ENCODE measurements at places on chromosomes 13 and 19. TPM values are rescaled to one million over a fixed set of nuclear protein-coding genes. Genes with fewer than 3 reads are reported as not detected.

DNA sequence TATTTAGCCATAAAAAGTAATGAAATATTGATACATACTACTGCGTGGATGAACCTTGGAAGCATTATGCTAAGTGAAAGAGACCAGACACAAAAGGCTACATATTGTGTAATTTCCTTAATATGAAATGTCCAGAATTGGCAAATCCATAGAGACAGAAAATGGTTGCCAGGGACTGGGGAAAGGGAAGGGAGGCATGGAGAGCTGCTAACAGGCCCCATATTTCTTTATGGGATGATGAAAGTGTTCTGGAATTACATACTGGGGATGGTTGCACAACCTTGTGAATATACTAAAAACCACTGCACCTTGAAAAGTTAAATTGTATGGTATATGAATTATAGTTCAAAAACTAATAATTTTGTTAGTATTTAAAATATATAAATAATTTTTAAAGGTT is 3.6 kb downstream of the IFT88 start:
- DNase-seq = no peak

DNA sequence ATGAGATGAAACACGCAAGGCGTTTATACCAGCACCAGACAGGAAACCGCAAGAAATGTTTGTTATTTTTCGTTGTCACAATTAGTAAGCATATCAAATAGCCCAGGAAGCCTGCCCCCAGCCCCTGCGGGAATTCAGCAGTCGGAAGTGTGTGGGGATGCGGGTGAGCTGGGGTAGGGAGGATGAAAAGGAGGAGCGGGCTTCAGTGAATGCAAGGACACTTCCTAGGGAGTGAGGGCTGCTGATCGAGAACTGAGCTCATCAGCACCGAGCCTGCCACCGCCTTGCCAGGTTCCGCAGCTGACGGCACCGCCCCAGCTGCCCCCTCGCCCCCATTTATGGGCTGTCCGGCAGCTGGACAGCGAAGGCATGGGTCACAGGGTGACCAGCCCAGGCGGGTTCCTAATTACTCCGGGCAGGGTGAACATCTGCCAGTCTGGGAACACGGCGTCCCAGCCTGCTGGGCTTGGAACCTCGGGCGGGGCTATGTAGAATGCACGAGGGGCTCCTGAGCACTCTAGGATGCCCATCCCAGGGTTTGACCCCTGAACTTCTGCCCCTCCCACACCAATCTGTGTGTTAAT is 1.6 kb upstream of the BEST2 start:
- no peak for DNase-seq

GRCh38 chr19:53055117-53055516 is 10.6 kb downstream of the ERVV-2 start:
- no peak for DNase-seq

DNA sequence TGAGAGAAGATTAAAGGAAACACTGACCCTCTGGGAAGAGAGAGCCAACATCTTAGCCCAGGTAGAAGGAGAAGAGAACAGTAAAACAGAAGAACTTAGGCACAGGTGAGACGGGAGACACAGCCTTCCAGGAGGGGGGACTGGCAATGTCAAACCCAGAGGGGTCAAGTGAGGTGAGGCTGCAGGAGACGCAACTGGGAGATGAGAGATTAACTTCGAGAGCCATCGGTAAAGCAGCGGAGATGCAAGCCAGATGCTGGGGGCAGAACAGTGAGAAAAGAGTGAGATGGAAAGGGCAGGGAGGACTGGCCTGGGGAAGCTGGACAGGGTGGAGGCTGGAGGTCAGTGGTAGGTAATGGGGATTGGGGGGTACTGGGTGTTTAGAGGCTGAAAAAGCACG is 5.2 kb downstream of the INSR start:
- DNase-seq = no peak

- DNase-seq = no peak
These were observed 16.6 kb upstream of the SHKBP1 start for GRCh38 chr19:40560092-40560507.

- no peak for DNase-seq
These were observed 513.0 kb upstream of the KLF12 start for GRCh38 chr13:74647211-74647610.

DNA sequence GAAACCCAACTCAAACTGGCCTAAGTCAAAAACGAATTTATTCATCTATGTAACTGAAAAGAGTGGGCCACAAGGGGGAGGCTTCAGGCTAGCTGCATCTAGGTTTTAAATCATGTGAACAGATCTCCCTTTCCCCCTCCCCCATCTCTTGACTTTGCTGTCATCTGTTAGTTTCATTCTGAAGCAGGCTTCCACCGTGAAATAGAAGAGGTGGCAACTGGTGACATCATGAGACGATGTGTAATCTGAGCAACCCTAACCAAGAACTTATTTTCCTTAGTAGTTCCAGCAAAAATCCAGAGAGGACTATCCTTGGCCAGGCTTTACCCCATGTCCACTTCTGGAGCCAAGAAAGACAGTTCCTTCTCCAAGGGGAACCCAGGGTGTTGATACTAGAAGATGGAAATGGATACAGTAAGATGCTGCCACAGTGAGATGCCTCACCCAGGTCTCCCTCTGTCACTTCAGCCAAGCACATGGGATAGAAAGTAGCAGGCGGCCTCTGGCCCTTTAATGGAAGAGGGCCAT is 9.4 kb downstream of the SAMD4B start:
- DNase-seq = no peak

- DNase-seq = no peak
These were observed 109.7 kb upstream of the KLF12 start for GRCh38 chr13:74243637-74244526.

DNA sequence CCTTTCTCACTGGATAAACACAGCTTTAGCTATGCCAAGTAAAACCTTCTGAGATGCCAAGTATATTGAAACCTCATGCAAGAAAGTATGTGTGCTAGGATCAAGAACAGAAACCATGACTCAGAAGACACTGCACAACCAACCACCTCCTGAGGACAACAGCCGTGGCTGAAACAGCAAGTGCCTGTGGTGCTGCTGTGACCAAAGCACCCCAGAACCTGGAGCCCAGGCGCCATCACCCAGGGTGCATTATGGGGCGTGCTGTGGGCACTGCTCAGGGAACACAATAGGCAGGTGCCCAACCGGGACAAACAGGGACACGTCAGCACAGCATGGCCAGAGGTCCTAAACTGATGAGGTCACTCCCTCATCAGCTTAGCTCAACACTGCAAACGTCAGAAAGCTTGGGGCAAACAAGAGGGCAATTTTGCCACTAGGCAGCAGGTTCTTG is 101.3 kb upstream of the SLC15A1 start:
- peak; percentile 81 for DNase-seq

GRCh38 chr19:17078036-17078919 is 2.7 kb downstream of the MYO9B start:
- DNase-seq = no peak

DNA sequence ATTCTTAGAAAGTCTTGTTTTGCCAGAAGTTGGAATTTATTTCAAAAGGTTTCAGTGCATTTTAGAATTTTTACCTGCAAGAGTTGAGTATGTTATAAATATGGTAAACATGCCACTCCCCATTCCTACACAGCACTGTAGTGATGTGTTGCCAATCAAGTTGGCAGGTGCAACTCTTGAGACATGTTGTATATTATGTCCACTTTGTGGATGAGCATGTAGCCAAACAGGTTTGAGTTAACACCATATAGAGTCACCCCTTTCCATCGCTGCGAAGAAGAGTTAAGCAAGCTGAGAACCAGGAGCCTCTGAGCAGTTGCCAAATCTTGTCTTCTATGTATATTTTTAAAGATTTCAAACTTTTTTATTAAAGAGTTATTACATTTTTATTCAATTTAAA is 359.8 kb downstream of the LMO7 start:
- DNase-seq = no peak

Gene AMH
- 2.9 TPM for total RNA-seq

Gene TUBB4A
- total RNA-seq = 9.4 TPM

Gene TIMM50
- total RNA-seq = 71.2 TPM

Gene SEMA6B
- not detected for total RNA-seq

Gene CASP14
- total RNA-seq = not detected

Gene FFAR1
- 1.5 TPM for total RNA-seq

Gene NXNL1
- not detected for total RNA-seq
